Left lobe of liver (tissue), 2 donors: ENCODE measurements at places on chromosomes 2 and 18. TPM values are rescaled to one million over a fixed set of nuclear protein-coding genes. Genes with fewer than 3 reads are reported as not detected.
A peak's percentile ranks its signal among the peaks of the same experiment; 100 is the strongest.

DNA sequence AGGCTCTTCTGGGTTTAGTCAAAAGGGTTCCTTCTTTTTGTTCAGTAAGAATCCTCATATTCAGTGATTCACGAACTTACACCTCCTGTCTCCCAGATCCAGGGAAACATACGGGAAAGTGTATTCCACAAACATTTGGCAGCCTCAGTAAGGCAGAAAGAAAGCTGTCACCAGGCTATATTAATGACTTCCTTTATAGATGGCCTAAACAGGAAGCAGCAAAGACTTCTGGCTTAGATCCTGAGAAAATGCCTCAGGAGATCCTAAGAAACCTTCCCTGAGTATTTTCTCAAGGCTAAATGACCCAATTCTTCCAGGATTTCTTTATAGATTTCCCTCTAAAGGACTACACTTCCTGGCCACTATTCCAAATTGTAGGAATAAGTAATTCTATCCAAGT, 1995.5 kb upstream of the CELF4 start:
- no peak for DNase-seq

DNA sequence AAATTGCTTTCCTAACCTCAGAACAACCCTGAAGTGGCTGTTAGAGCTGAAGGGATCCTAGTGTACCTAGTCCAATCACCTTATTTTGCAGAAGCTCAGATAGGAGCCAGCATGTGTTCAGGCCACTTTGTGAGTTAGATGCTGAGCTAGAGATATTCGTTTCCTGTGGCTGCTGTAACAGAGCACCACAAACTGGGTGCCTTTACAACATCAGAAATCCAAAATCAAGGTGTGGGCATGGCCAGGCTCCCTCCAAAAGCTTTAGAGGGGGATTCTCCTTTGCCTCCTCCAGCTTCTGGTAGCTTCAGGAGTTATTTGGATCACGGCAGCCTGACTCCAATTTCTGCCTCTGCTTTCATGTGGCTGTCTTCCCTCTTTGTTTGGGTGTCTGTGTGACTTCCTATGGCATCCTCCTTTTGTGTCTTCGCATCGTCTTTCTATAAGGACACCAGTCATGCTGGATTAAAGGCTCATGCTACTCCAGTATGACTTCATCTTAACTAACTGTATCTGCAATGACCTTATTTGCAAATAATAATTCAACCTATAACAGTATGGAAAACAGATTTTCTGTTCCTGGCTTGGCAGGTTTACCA, 86.3 kb upstream of the TGFA start:
- DNase-seq, result no peak

GRCh38 chr2:134917360-134917865, 1.2 kb upstream of the CCNT2 start:
- DNase-seq, result no peak

GRCh38 chr2:240629968-240630770, 4.9 kb downstream of the GPR35 start:
- DNase-seq, result peak; percentile 40

DNA sequence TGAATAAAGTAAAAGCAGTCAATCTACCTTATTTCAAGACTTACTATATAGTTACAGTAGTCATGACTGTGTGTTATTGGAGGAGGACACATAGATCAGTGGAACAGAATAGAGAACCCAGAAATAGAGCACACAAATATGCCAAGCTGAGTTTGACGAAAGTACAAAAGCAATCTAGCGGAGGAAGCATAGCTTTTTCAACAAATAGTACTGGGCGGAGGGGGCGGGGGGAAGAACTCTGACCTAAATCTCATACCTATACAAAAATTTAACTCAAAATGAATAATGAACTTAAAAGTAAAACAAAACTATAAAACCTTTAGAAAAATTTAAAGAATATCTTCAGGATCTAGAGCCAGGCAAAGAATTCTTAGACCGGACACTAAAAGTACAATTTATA, 139.1 kb downstream of the AGPS start:
- no peak for DNase-seq

DNA sequence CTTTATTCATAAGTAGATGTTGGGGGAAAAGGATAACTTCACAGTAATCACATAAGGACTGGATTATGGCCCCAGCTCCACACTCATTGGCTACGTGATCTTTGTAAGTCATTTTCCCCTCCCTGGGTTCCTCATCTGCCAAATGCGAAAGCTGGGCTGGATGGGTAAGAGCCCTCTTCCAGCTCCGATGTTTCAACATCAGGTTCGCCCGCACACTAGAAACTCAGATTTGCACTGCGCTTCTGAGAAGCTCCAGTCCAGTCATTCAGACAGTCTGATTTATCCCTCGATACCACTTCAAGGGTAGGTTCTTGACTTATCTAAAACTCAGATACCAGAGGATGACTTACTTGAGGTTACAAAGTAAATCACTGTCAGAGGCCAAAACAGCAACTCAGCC, 31.0 kb upstream of the RMDN2 start:
- DNase-seq, result no peak

GRCh38 chr2:19457809-19458208, 99.4 kb upstream of the OSR1 start:
- DNase-seq, result no peak

DNA sequence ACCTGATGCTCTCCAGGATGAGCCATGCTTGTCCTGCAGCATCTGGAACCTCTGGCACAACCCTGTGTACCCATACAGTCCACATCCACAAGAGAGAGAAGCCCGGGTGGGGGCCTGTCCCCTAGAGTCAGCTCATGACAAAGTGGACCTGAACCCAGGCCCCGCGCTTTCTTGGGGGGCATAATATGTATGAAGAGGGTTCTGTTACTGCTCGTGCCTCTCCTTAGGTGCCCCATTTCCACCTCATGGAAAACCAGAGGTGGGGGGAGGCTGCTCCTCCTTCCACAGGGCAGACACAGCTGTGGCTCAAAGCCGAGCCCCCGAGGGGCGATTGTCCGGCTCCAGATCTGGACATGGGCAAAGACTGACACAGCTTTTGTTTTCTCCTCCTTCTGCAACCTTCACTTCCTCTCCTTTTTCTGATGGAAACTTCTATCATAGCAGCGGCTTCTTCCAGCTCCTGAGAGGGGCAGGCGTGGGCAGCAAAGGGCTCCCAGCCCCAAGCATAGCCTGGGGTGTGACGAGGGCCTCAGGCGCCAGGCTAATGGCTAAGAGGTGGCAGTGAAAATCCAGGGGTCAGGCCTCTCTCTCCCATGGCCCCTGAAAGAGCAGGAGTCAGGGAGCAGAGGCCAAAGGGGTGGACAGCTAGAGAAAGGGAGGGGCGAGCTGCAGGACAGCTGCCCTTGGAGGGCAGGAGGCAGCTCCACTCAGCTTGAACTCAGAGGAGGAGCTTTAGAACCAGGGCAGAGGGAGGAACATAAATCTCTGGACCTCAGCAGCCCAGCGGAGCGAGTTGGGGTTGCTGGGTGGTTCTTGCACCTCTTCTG, 155.5 kb downstream of the ZFP36L2 start:
- no peak for DNase-seq

DNA sequence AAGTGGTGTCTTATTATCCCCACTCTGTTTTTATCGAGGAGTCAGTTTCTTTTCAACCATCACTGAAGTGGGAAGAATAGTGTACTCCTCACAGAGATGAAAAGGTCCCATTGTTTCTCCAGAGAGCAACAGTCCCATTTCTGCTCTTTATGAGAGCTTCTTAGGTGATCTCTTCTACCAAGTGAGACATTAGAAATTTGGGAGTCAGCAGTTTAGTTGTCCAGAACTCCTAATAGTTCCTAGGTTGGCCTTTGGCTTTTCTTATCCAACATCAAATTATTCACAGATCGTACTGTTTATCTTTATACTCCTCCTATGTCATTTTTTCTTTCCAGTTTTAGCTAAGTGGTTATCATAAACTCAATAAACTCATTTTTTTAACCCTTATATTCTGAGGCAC, 213.1 kb downstream of the BABAM2 start:
- DNase-seq, result no peak

GRCh38 chr2:60628026-60628425, 74.6 kb upstream of the BCL11A start:
- DNase-seq, result no peak

DNA sequence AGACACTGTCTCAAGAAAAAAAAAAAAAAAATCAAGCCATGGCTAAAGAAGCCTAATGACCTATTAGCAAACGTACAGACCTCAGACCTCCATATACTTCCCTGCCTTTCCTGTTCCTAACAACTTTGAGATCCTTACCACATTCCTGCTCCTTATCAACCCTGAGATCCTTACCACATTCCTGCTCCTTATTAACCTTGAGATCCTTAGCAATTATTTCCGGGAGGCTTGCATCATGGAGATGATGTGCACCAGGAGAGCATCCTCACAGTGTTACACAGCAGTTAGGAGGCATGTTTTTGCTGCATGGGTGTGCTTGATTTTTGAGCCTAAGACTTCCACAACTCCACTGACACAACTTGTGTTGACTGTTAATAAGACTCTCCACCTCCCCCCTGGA, 54.6 kb upstream of the RASGRP3 start:
- DNase-seq, result no peak

- no peak for DNase-seq
Measured at GRCh38 chr2:174726212-174726611, 38.1 kb downstream of the CHRNA1 start.

DNA sequence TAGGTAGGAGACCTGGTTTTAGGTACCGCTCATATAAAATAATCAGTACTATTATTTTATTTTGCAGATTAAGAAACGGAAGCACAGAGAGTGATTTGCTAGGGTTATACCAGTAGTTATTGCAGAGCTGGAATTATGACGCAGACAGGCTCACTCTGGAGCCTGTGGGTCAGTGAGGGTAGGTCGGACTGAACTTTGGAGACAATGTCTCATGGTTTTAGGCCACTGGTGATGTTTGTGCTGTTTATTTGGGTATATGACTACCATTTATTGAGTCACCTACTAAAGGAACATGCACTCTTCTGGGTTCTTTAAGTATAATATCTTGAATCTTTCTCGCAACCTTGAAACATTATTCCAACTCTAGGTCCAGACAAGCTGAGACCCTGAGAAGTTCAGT, 33.5 kb upstream of the IL1R1 start:
- no peak for DNase-seq

- DNase-seq, result peak; percentile 75
Measured at GRCh38 chr2:110101280-110101844, 14.3 kb downstream of the MALL start.

- no peak for DNase-seq
Measured at GRCh38 chr18:9568186-9568585, 46.2 kb downstream of the PPP4R1 start.

GRCh38 chr2:12727641-12728040, 10.9 kb downstream of the TRIB2 start:
- no peak for DNase-seq

GRCh38 chr2:39020383-39020782, 100.5 kb downstream of the SOS1 start:
- no peak for DNase-seq

DNA sequence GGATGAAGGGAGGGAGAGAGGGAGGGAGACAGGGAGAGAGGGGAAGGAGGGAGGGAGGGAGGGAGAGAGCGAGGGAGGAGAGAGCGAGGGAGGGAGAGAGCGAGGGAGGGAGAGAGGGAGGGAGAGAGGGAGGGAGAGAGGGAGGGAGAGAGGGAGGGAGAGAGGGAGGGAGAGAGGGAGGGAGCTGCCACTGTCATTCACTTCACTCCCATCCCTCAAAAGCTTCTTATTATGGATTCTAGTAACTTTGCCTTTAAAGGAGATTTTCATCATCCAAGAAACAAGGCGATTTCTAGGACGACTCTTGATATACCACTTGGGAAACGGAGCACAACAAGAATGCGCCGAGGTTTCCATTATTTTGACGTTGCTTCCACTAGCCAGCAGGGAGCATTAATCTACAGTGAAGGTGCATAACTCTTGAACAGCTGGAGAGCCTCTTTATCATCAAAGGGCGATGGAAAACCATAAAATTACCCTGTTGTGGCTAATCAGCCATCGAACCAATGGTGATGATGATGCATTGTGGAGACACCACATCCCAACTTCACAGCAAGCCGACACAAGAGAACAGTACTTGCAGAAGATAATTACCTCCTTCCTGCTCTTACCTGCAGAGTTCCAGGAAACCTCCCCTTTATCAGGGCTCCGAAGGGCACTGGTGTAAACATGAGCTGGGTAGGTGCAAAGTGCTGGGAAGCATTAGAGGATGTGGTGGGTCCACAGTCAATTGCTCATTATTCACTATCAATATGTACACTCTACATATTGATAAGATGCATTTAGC, 130.5 kb downstream of the EIPR1 start:
- no peak for DNase-seq

Gene EMX1
- 0.20 TPM for total RNA-seq

Gene ALK
- not detected for total RNA-seq

Gene TTN
- total RNA-seq, result 1.1 TPM

Gene UGT1A4
- 454 TPM for total RNA-seq

Gene MYCN
- 0.73 TPM for total RNA-seq

Gene KCNG3
- total RNA-seq, result not detected
